Cardiac septum (tissue), 1 donor: ENCODE measurements at places on chromosomes 2 and 18. TPM values are rescaled to one million over a fixed set of nuclear protein-coding genes. Genes with fewer than 3 reads are reported as not detected.
A peak's percentile ranks its signal among the peaks of the same experiment; 100 is the strongest.

DNA sequence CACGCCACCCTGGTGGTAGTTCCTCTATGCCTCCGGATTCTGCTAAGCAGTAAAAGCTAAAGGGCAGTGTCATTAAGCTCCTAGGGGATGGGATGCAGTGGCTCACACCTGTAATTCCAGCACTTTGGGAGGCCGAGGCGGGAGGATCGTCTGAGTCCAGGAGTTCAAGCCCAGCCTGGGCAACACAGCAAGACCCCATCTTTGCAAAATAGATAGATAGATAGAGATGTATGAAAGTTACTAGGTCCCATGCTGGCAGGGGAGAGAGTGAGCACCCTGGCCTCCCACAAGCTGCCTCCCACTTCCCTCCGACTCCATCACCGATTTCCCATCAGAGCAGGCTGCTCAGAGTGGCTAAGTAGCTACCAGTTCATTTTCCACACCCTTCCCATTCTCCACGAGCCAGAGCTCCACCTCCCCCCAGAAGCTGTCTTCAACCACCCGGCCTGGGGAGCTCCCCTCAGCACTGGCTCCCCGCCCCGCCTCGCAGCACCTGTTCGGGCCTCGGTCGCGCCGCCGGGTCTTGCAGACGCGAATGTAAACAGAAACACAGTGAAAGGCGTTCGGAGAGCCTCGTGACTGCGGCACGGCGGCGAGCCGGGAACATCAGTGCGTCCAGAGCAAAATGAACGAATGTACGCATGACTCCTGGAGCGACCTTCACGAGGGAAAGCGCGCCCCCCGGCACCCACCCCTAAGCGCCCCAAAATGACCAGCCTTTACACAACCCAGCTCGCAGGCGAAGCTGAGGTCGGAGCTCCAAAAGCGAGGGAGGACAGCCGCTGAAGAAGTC, 598 bp upstream of the CEP68 start:
- peak; percentile 81 for DNase-seq

- no peak for DNase-seq
Measured at GRCh38 chr2:95531254-95531771, 46.8 kb upstream of the TRIM43B start.

Gene DLGAP1
- 6.5 TPM for total RNA-seq

DNA sequence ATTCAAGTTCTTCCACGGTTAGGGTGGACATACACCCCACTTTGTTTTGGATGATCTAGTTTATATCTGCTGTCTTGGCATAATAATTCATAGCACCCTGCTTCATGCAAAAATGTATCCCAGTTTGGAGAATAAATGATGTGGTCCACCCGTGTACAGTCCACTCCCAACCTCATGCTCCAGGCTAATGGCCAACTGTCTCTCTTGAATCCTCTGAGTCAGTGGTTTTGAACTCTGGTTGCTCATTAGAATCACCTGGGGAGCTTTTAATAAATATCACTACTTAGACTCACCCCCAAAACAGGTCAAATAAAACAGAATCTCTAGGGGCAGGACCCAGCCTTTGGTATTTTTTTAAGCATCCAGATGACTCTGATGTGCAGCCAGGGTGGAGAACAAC, 78.5 kb downstream of the SDC1 start:
- no peak for DNase-seq

GRCh38 chr2:32229635-32230034, 35.1 kb downstream of the NLRC4 start:
- no peak for DNase-seq

DNA sequence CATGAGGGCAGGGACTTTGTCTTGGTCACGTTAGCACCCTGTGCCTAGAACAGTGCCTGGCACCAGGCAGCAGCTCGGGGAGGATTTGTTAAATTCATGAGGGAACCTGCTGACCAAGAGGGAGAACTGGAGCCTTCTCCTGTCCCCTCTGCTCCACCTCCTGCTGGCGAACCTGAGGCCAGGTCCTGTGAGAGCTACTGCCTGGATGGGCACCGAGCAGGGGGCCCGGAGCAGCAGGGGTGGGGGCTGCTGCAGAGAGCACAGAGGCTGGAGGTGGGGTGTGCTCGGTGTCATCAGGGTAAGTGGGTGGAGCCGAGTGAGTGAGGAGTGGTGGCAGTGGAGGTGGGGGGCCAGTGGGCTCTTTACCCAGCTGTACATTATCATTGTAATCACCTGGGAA, 52.1 kb upstream of the FAHD2A start:
- DNase-seq, result no peak

DNA sequence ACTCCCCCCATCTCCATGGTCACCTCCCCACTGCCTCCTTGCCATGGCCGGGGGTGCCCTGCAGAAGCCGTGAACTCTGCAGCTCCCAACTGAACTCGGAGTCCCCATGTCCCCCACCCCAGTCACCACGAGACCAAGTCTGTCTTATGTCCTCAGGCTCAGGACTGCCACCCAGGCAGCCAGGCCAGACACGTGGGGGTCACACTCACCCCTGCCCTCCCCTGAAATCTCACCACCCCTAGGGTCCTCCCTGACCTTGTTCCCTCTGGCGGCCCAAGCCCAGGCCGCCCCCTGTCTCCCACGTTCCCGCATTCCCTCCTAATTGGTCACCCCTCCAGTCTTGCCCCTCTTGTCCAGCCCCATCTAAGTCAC, 11.0 kb downstream of the AQP12A start:
- no peak for DNase-seq

GRCh38 chr2:131402320-131403039, 38.5 kb upstream of the RAB6D start:
- DNase-seq, result no peak

- no peak for DNase-seq
Measured at GRCh38 chr2:226794751-226795171, 4.9 kb downstream of the IRS1 start.

DNA sequence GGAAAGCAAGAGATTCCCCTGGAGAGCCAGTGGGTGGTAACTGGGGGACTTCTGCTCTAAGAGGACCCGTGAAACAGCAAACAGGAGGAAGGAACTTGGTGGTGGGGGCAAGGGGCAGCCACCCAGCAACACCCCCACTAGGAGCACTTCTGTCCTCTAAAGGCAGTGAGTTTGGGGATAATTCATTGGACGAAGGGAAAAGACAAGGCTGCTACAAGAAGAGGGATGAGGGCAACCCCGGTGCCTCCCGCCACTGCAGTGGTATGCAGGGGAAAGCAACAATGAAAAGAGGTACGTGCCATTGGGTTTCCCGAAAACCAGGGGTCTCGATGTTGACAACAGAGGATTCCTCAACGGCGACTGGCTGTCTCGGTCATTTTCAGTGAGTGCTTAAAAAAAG, 9.1 kb downstream of the RPL31 start:
- DNase-seq, result no peak

GRCh38 chr2:213015387-213016165, 135.8 kb downstream of the IKZF2 start:
- no peak for DNase-seq

DNA sequence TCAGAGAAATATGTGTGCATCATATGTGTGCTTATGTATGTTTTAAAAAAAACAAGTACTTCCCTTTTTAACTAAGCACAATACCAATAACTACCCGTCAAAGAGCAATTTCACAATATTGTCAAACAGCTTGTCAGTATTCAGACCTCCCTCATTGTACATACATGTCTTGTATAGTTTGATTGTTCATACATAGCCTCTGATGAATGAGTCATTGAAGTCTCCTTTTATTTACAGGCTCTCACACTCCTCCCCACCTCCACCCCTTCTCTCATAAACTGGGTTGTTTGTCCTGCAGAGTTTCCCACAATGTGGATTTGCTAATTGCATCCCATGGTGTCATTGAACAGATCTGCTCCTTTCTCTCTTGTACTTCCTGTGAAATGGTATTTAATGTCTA, 132.8 kb upstream of the L3MBTL4 start:
- no peak for DNase-seq

GRCh38 chr18:57768537-57769326, 34.4 kb downstream of the ATP8B1 start:
- no peak for DNase-seq

- DNase-seq, result no peak
Measured at GRCh38 chr2:1235806-1236205, 177.5 kb upstream of the TPO start.

Gene HOXD4
- total RNA-seq, result 0.70 TPM

DNA sequence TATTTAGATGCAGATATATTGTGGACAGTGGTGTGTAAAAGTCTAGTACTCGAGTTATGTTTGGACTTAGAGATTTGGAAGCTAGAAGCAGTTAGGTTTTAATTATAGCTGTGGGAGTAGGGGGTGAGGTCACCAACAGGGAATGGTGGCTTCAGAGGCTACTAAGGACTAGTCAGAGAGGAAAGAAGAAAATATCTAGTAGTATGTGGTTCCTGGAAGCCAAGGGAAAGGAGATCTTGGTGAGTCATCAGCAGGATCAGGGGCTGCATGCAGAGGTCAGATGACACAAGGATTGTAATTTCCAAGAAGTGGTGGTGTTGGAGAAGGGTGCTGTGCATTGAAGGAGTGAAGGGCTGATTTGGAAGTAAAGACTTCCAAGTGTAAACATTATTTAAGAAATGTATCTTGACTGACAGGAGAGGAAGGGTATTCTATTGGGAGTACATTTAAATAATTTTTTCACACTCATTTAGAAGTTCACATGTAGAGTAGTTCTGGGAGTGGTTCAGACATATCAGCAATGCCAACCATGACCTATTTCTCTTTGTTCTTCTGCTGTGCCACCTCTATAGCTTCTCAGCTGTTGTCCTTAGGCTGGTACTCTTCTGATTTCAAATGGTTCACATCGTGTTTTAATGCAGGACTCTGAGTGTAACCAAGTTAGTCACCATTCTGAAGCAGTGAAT, 59.1 kb downstream of the ACSL3 start:
- no peak for DNase-seq

- DNase-seq, result no peak
Measured at GRCh38 chr2:124884315-124884714, 859.2 kb downstream of the CNTNAP5 start.

DNA sequence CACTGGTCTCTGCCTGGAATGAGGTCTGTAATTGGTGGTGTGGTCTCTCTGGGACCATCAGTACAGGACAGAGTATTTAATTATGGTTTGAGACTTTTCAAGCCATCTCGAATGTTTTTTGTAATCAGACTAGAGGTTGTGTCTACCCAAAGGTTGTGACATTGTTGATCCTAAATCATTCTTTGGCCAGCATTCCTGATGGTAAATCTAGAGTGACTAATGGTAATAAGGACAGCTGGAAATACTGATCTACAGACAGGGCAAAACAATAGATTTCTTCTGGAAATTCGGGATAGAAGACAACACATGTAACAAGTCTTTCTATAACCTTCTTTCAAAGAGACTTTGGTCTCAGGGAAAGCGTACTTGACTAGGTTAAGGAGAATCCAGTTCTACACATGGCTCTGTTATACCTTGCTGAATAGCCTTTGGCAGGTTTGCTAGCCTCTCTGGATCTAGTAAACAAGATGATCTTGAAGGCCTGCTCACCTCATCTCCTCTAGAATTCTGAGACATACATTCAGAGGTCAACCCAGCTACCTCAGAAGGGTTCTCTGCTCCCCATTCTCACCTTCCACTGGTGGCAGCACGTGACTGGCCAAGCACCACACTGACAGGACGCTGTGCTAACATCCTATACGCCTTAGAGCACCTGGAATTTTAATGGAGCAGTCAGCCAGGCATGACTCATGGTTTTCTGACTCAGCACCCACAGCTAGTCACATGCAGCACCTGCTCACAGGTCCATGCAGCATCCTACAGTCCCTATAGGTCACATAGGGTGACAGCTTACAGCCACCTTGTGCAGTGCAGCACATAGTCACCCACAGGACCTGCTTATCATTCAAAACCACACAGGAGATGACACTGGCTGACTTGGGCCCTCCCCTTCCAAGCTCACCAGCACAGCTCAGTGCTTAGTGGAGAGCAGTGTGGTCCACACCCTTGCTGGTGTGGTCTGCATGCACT, 12.2 kb downstream of the PLB1 start:
- DNase-seq, result no peak

GRCh38 chr2:55051026-55051866, 995 bp upstream of the RTN4 start:
- no peak for DNase-seq
